Suprapubic skin (tissue), 4 donors: ENCODE measurements at places on chromosomes 12 and 14.

DNA sequence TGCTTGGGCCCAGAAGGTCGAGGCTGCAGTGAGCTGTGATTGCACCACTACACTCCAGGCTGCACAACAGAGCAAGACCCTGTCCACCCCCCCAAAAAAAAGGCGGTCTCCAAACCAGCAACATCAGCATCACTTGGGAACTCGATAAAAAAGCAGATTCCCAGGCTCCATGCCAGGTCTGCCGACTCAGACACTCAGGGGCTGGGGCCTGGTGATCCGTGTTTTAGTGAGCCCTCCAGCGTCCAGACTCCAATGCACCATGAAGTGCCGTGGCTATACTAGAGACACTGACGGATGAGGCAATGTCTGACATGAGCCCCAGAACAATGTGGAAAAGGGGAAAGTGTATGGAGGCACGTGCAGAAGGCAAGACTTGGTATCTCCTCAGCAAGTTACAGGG lies 28.8 kb downstream of the SCARB1 start:
- DNase-seq = no peak

DNA sequence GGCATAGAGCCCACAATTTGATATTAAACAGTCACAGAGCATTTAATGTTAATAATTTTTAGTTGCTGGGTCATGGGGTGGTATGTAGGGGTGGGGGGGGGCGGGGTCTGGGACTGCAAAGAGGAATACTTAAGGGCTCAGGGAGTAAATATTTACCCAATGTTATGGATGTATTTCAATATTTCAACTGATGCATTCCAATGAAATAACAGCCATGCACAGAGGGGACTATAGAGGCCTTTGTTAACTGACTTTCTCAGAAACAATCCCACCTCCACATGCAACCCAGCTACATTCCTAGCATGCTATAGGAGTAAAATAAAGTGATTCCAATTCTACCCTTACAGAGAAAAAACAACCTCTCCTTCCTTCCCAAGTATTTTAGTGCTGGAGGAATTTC lies 7.9 kb upstream of the BBS10 start:
- DNase-seq = no peak

DNA sequence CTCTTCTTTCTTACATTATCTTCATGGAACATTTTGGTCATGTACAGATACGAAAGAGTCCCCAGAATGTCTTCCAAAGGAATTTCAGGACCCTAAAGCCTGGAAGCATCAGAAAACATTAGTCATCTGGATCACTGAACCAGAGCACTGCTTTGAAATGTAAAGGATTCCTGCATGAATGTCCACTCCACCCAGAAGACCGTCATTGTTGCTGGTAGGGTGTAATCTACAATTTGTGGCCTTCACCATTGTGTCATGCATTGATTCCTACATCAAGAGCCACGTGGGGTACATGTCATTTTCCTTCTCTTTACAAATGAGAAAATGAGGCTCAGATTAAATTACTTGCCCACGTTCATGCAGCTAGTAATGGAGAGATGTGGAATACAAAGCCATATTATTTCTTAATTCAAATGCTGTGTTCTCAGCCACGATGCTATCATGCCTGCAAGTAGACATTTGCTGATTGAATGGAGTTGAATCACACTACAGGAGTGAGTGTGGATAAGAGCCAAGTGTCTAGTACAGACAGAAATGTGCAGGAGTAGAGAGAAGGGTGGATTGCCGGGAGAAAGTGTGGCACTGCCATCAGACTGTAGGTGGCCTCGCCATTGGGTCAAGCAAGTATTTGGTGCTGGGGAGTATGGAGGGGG lies 231.2 kb downstream of the C12orf75 start:
- no peak for DNase-seq

DNA sequence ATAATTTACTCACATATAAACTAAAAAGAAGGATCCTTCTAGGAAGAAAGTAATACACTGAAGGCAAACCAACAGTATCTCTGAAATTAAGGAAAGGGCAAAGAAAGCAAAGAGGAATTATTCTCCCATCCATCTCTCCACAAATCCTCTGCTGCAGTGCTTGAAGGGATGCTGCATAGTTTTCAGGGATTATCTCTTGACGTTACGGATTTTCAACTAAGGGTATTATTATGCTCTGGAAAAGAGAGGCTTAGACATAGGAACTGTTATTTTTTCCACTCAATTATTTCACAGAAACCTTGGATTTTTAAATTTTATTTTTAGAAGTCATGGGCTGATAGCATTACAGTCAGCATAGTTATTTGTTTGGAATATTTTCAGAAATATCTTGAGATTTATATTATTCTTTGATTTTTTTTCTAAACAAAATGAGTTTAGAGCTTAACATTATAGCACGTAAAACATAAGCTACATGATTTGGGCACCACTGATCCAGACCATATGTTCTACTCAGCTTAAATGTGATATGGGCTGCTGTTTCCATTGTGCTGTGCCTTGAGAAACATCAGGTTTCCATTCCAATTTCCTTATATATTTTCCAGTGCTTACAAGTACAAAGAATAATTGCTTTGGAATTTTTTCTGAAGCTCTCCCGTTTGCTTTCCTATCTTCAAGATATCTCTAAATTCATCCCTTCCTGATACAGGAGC lies 57.9 kb upstream of the DCN start:
- DNase-seq = no peak

- DNase-seq = no peak
These were observed 6.2 kb upstream of the DIO3 start for GRCh38 chr14:101554991-101555668.

DNA sequence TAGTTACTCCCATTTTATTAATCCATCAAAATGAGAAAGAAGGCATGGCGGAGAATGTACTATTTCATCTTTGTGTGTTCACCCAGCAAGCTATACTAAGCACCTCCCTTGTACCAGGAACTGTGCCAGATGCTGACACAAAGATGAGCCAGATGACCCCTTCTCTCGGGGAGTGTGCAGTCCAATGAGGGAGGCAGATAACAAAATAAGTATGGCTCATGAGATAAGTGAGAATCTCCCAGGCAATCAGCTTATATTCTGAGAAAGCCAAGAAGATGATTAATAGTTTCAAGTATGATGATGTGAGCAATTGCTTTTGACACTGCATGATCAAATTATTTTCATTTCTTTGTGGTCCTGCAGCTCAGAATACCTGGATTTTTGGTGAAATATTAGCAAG lies 1.3 kb upstream of the TMEM233 start:
- no peak for DNase-seq

DNA sequence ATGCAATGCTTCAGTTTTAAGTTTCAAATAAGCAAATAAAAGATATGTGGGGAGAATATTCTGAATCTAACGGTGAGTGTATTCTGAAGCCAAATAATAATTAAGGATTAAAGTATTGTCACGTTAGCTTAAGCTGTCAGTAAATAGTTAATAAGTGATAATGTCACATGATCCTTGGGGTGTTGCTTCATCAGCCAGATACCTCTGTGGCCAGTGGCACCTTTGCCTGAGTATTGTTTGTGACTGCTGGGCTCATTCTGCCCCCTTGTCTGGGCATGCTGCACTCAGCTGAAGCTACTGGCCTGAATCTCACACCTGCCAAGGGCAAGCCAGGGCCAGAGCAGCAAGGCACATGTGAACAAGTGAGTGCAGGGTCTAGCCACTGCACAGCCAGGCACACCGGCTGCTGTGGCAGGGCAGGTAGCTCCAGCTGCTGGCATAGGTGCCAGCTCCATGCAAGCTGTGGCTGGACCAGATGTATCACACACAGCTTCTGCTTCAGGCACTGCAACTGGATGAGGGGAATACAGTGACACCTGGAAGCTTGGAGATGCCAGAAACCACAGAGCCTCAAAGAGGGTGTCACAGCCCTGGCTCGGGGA lies 739.7 kb downstream of the SLC6A15 start:
- DNase-seq = no peak

DNA sequence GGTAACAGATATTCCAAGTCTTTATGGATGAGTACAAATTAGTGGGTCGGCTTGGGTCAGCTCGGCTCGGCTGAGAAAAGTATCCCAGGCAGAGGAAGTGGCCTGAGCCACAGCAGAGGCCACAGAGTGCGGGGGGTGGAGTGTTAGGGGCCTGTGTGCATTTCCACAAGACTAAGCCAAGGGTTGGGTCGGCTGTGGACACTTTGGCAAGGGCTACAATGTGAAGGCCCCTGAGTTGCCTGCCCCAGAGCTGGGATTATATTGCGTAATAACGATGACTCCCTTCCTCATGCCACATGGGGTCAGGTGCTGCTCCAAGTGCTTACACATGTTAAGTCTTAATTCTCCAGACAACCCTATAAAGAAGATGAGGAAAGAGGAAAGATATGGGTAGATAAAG lies 11.4 kb downstream of the EVL start:
- DNase-seq = peak; percentile 85

GRCh38 chr14:90970167-90970600 lies 90.3 kb downstream of the RPS6KA5 start:
- DNase-seq = no peak

- no peak for DNase-seq
These were observed 144.2 kb downstream of the DACT1 start for GRCh38 chr14:58782011-58782410.

DNA sequence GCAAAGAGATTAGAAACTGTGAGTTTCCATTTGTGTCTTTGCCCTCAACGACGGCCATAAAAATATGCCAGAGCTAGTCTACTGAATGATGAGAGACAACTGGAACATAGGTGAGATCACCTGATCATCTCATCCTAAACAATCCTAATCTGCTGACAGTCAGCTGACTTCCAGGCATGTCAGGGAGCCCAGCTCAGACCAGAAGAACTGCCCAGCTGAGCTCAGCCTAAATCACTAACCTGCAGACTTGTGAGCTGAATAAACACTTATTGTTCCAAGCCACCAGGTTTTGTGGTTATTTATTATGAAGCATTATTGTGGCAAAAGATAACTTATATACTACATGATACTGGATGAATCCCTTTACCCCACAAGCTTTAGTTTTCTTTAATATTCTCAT lies 118.9 kb upstream of the PLEKHG7 start:
- no peak for DNase-seq

GRCh38 chr12:111094157-111095010 lies 174.0 kb upstream of the MYL2 start:
- DNase-seq = no peak

GRCh38 chr14:34833549-34834523 lies 41.3 kb downstream of the BAZ1A start:
- DNase-seq = no peak

DNA sequence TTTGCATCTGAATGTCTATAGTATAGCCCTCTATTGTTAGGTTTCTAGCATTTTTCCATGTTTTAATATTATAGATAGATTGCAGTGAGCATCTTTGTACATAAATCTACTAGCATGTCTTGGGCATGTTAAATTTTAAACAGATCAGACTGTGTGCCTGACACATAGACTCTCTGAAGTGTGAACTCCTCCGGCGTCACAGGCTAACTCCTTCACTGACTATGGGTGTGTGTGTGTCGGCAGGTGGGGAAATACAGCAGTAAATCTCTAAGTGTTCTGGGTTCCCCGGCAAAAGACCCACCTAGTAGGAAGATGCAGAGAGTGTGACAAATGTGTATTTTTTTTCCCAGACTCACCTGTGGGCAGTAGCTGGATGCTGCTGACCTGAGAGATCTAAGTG lies 2.3 kb downstream of the VWF start:
- DNase-seq = no peak

DNA sequence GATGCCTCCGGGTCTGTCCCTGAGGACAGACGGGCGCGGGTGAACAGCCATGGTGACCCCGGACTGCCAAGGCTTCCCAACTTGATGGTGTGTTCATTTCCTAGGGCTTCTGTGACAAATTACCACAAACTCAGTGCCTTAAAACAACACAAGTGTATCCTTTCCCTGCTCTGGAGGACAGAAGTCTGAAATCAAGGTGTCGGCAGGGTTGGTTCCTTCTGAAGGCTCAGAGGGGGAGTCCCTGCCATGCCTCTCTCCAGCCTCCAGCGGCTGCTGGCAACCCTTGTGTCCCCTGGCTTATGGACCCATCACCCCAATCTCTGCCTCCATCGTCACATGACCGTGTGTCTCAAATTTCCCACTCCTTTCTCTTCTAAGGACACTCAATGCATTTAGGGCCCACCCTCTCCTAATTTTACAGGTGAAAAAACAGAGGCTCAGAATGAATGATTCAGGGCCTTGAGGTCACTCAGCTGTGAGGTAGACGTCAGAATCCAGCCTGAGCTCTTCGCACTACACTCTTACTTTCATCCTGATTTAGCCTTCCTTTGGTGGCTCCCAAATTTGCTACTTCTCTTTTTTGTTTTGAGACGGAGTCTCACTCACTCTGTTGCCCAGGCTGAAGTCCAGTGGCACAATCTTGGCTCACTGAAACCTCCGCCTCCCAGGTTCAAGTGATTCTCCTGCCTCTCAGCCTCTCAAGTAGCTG lies 45.4 kb downstream of the VCPKMT start:
- DNase-seq = no peak

GRCh38 chr12:104641862-104642261 lies 185.1 kb downstream of the CHST11 start:
- DNase-seq = no peak

GRCh38 chr12:43004908-43005307 lies 415.4 kb upstream of the PRICKLE1 start:
- no peak for DNase-seq

- DNase-seq = no peak
These were observed 52.2 kb upstream of the ANO2 start for GRCh38 chr12:5997260-5997659.

DNA sequence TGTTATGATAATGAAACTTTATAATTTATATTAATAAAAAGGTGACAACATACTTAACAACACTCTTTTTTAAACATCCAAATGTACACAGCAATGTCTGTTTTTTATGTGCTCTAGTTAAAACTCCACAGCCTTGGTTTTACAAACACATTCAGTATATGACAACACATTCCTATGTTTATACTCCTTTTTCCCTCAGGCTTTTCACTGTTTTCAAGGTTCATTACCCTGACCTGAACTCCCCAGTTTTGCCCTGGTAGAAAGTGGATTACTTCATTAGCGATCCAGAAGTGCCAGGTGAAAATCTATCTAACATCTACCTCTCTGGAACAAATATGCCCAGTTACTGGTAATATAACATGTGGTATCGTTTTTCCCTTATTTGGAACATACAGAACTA lies 340.2 kb upstream of the DDHD1 start:
- DNase-seq = no peak

DNA sequence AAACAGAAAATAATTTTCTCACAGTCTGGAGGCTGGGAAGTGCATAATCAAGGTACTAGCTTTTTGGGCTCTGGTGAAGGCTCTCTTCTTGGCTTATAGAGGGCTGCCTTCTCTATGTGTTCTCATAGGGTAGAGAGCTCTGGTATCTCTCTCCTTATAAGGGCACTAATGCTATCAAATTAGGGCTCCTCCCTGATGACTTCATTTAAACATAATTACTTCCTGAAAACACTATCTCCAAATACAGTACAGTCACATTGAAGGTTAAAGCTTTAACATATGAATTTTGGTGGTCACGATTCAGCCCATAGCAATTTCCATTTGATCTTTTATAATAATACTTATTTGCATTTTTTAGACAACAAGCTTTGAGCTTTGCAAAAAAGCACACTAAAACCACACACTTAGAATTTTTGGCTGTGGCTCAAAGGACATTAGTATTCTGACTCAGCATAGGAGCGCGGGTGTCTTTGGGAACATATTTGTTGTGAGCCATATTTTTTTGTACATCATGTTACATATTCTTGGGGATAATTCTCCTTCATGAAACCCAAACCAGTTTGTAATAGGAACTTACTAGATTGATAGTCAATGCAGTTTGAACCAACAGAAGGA lies 808.1 kb upstream of the FBXO33 start:
- no peak for DNase-seq
